ENCODE measurements at places on chromosomes 12 and 14. TPM values are rescaled to one million over a fixed set of nuclear protein-coding genes. Genes with fewer than 3 reads are reported as not detected.

DNA sequence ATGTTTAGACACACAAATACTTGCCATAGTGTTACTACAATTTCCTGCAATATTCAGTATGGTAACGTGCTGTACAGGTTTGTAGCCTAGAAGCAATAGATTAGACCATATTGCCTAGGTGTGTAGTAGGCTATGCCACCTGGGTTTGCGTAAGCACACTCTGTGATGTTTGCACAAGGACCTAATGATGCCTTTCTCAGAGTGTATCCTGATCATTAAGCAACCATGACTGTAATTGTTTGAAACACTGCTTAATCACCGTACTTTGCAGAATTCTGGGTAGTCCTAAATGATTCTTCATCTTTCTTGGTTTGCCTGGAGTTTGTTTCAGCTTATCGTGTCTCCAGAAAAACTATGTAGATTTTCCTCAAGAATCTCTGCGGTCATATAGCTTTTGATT, 11.2 kb upstream of the TCP11L2 start:
- no peak for DNase-seq

DNA sequence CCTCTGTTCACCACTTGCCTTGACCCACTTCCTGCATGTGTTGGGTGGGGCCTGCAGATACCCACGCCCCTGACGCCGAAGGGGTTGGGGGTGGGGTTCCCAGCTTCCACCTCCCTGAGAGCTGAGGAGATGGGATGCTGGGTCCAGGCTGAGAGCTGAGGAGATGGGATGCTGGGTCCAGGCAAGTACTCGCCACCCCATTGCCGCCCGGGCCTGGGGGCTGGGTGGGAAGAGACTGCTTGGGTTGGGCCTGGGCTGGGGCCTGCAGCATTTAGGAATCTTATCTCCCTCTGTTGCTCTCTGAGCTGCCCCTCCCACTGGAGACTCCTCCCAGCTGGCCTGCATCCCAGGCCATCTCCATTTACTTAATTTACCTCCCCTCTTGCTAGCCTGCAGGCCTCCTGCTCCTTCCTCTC, 17.4 kb downstream of the TEAD4 start:
- DNase-seq: no peak

DNA sequence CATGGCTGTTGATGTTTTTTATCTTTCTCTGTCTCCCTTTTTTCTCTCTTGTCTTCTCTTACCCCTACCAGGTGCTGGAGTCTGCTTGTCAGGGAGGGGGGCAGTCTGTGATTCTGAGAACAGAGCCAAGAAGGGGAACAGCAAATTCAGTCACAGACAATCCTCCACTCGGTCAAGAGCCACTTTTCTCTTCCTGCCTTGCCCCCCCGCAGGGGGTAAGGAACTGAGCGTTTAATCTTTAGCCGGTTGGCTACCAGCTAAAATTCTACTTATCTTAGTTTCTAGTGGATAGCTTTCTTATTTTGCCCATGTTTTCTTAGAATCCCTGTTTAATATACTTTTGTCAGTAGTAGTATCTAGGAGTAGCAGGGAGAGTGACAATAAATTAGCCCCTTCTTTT, 1.9 kb downstream of the RIMKLB start:
- no peak for DNase-seq

DNA sequence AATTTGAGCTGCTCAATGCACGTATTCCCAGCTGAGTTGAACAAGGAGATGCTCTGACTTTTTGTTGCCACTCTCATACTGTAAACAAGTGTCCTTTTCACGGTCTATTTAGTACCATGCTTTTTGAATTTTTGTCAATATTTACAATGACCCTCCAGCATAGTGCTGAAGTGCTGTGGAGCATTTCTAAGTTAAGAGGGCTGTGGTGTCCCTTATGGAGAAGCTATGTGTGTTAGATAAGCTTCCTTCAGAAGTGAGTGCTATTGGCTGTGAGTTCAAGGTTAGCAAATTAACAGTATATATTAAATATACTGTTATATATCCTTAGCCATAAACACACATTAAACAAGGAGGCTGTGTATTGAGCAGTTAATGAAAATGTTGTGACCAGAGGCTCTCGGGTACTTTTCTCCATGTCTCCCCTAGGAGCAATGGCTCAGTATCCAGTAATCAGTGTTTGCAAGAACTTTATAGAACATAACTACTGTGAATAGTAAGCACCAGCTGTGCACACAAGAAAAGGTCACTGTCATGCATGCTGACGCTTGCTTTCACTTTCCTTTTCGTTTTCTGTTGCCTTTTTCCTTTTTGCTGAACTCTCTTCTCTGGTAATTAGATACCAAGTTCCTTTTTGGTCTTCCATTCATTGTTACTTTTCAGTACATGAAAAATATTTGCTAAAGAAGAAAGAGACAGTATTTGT, 187.2 kb upstream of the NEDD1 start:
- no peak for DNase-seq

- DNase-seq: no peak
Measured at GRCh38 chr14:97074456-97074855, 277.3 kb downstream of the VRK1 start.

- peak; percentile 14 for DNase-seq
Measured at GRCh38 chr12:26936559-26937442, 980 bp downstream of the INTS13 start.

DNA sequence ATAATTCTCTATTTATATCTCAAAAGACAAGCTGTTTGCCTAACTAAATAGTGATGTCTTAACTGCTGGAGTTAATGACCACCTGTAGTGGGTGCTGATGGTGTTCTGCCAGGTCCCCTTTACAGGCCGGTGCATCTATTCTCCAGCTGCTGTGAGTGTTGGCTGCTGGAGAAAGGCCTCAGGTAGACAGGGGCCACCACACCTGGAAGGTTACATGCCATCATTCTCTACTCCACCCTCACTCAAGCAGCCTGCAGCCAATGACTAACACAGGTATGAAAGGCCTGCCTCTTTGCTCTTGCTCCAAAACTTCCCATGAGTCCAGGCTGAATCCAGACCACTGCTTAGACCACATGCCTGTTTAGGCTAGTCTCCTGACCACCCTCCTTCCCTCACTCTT, 73.9 kb downstream of the RPS6KA5 start:
- no peak for DNase-seq

GRCh38 chr14:38056270-38056669, 151.4 kb upstream of the SSTR1 start:
- no peak for DNase-seq

DNA sequence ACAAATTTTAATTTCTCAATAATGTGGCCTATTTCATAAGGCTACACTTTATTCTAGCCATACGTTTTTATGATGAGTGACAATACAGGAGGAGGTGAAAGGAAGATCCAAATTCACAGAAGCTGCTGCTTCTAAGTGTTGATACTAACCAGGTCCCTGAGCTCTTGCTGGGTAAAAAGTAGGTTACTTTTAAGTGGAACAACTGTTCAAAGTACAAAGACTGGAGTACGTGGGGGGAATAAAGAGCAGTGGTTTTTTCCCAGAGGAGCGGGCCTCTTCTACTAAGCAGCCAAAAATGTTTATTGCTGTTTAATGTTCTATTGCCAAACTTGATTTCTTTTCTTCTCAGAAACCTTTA, 301.8 kb downstream of the AEBP2 start:
- DNase-seq: no peak

- no peak for DNase-seq
Measured at GRCh38 chr14:63922696-63923421, 70.1 kb downstream of the SYNE2 start.

GRCh38 chr14:78657451-78657850, 487.3 kb downstream of the NRXN3 start:
- no peak for DNase-seq

DNA sequence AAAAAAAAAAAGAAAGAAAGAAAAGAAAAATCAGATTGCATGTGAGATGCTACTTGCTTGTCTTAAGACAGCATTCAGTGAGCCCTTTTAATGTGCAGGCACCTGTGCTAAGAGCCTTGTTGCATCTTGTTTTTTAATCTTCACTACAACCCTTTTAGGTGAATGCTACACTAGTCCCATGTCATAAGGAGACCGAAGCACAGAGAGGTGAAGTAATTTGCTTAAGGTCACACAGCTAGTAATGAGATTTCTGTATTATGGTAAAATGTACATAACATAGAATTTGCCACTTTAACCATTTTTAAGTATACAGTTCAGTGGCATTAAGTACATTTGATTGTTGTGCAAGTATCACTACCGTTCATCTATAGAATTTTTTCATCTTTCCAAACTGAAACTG, 32.1 kb upstream of the PWP1 start:
- no peak for DNase-seq

DNA sequence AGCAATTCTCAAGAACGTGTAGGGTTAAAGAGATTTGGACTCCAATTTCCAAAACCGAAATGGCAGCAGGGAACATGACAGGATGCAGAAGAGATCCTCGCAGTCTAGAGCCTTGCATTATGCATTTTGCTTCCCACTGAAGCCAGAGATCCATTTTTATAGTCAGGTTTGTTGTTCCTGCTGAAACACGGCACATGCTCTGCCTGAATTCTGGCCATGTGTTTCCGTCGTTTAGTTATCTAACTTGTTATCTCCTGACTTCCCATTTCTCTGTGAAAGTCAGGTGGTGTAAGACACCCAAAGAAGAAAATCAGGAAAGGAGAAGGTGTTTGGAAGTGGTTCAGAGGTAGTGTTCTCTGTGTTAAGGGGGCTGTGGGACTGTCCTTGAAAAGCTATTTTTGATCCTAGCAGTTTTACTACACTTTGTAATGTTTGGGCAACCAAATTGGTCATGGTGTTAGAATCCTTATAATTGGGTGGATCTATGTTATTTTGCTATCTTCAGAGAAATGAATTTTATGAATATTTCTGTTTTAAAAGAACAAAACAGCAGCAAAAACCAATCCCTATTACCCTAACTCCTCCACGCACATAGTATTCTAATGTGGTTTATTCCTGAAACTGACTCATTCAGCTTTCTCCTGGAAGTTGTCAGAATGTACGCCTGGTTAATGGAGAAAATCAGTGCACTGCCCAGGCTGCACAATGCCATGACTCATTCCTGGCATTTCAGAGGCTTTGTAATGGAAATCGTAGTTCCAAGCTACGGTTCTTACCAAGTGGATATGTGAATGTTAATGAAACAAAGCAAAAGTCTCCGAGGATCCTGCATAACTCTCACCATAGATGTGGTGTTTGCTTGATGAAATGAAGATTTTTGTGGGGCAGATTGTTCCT, 110.1 kb downstream of the SAMD4A start:
- DNase-seq: peak; percentile 74

GRCh38 chr14:23861666-23862065, 91.9 kb upstream of the DHRS4 start:
- no peak for DNase-seq

DNA sequence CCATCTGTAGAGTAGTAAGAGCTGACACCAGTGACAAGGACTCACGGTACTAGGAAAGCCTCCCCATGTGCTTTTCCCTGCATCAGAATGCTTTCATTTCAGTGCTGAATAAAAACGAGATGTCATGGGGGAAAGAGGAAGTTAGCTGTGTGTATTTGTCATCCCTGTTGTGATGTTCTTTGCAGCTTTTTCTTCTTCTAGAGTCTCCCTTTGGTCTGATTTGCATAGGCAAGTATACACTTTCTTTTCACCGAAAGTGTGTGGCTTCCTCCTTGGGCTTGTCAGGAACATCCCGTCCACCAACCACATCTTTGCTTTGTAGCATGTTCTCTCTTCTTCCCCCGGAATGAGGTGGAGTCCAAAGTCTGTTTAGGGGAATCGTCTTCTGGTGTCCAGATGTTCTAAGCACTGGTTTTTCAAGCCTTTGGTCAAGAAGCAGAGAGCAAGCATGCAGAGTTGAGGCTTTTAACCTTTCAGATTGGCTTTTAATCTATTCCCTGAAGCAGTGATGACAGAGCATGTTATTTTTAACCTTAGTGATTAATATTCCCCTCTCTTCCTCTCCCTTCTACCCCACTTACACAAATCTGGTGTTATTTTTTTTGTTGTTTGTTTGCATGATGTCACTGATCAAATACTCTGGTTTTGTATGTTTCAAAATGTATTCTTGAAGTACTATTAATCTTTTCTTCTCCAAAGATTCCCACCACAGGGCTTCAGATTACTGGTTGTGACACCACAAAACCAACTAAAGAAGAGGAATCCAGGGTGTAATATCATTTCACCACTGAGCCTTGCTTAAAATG, 163.4 kb downstream of the SAMD4A start:
- DNase-seq: no peak

GRCh38 chr12:42732908-42733411, 143.4 kb upstream of the PRICKLE1 start:
- no peak for DNase-seq

Gene KIF26A
- 1.1 TPM for total RNA-seq

Gene GLIPR1L1
- total RNA-seq: not detected

Gene ETFBKMT
- 20.9 TPM for total RNA-seq

Gene ZFC3H1
- total RNA-seq: 11.5 TPM

Gene SERPINA12
- not detected for total RNA-seq

Gene EML1
- 11.8 TPM for total RNA-seq

Gene CPNE6
- total RNA-seq: not detected

Gene ATN1
- total RNA-seq: 2.8 TPM

Gene CISTR
- total RNA-seq: not detected

Gene C14orf132
- total RNA-seq: 3.8 TPM

Gene RPGRIP1
- not detected for total RNA-seq

Gene HCAR2
- total RNA-seq: not detected

All from MG63 (cell line).